ENCODE measurements at places on chromosomes 16 and 17.

DNA sequence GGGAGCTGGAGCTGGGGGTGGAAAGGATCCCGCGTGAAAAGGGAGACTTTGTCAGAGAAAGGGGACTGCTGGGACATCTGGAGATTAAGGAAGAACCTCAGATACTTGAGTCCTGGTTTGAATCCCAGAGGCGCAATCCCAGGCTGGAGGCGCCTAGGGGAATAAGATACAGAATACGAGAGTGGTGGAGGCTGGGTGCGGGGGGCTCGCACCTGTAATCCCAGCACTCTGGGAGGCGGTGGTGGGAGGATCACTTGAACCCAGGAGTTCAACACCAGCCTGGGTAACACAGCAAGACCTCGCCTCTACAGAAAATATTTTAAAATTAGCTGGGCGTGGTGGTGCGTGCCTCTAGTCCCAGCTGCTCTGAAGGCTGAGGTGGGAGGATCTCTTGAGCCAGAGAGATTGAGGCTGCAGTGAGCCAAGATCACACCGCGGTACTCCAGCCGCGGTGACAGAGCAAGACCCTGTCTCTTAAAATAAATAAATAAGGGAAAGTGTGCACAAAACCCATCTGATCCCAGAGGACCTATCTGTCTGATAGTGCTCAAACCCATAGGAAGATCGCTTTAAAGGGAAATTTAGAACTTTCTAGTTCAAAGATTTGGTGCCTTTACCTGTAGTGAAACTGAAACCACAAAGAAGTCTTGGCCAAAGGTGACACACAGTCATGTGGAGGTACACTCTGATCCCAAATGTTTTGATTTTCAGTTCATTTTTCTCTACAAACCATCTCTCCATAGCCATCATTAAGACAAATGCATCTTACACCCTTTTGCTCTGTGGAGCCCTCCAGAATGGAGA lies 617 bp upstream of the SCRN2 start:
- DNase-seq: no peak

DNA sequence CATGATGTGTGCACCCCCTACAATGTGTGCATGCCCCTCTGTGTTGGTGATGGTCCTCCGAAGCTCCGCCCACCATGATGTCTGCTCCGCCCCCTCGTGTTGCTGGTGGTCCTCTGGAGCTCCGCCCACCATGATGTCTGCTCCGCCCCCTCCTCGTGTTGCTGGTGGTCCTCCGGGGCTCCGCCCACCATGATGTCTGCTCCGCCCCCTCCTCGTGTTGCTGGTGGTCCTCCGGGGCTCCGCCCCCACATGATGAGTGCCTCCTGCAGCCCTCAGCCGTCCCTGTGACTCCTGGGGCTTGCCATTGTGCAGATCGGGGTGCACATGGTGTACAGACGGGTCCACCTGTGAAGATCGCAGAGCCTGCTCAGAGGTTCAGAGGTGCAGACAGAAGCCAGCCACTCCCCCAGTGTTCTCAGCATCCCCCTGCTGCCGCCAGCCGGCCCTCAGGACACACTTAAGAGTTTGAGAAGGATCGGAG lies 129.1 kb upstream of the CHMP6 start:
- DNase-seq: no peak

DNA sequence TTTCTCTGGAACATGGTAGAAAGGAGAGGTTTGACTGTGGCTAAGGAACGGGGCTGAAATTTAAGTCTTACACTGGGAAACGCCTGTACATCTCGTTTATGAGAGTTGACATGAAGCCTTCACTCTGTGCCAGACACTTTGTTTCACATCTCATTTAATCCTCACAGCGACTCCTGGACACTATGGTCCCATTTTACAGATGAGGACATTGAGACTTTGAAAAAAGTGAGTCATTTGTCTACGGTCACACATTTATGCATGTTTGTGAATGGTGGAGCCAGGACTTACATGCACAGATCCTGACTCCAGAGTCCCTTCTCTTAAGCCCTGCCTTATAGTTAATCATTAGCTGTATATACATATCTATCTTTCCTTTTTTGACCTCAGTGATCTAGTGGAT lies 318.4 kb upstream of the EEF2KMT start:
- DNase-seq: no peak

DNA sequence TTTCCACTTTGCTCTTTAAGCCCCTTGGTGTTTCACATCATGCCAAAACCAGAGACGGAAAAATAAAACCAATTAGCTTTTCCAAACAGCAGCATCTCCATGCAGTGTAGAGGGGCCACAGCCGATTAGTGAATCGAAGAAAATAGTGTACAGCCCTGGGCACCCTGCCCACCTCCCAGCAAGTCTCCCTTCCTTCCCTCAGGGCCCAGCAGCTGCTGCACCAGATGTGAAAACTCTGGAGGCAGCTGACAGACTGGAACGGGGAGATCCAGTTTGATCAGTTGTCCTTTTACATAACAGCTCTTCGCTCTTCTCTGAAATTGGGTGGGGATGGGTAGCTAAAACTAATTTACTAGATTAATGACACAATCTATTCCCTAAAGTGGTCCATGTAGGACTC lies 19.3 kb downstream of the TMEM11 start:
- DNase-seq: no peak

- DNase-seq: peak; percentile 70
Measured at GRCh38 chr17:10737168-10737622, 7.4 kb upstream of the TMEM220 start.

- DNase-seq: peak; percentile 30
Measured at GRCh38 chr17:17077861-17078732, 35.8 kb downstream of the MPRIP start.

DNA sequence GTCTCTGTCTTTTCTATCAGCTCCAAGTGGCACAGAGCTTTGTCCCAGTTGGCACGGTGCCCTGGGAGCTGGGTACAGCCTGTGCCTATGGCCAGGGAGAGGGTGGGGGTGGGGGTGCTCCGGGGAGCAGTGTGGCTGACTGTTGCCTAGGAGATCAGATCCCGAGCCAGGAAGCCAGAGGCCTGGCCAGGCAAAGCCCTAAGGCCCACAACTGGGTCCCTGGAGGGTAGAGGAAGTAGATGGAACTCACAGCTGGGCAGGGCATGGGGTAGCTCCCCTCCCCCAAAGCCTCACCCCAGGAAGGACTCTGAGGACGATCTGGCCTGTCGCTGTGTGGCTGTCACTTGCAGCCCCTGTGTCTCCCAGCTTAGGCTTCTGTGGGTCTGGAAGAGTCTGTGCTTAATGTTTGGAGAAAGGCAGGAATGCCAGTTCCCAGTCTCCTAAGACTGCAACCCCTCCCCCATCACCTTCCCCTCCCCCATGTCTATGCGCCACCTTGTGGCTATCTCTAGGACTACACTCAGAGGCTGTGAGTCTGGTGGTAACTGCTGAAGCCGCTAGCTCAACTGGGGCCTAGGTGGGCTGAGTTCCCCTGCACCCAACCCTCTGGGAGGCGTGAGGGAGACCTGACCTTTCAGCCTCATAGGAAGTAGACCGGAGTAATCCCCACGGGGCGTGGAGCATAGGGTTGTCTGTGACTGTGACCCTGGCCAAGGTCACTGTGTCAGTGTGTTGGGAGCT lies 12.6 kb downstream of the THRA start:
- DNase-seq: peak; percentile 87

GRCh38 chr16:62249069-62249468 lies 212.8 kb upstream of the CDH8 start:
- DNase-seq: no peak

- no peak for DNase-seq
Measured at GRCh38 chr17:13835151-13835550, 233.4 kb upstream of the HS3ST3A1 start.

- DNase-seq: no peak
Measured at GRCh38 chr16:17327664-17328335, 143.0 kb downstream of the XYLT1 start.

GRCh38 chr16:12020009-12020408 lies 43.5 kb downstream of the SNX29 start:
- no peak for DNase-seq

- DNase-seq: peak; percentile 23
Measured at GRCh38 chr16:67723151-67723910, 4.2 kb upstream of the GFOD2 start.

GRCh38 chr17:10739386-10739785 lies 9.6 kb upstream of the TMEM220 start:
- DNase-seq: no peak

DNA sequence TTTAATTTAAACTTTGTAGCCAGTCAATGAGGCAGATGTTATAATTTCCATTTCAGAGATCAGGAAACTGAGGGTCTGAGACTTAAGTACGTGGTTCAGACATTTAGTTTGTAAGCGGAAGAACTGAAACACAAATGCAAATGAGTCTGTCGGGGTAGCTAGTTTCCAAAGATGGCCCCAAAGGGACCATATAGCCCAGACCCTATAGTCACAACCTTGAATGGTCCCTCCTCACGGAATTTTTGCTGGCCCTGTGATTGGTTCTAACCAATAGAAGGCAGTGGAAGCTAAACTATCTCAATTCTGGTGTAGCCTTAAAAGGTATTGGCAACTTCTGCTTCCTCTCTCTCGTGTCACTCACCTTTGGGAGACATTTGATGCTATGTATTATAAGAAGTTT lies 7.5 kb upstream of the BCO1 start:
- DNase-seq: no peak

DNA sequence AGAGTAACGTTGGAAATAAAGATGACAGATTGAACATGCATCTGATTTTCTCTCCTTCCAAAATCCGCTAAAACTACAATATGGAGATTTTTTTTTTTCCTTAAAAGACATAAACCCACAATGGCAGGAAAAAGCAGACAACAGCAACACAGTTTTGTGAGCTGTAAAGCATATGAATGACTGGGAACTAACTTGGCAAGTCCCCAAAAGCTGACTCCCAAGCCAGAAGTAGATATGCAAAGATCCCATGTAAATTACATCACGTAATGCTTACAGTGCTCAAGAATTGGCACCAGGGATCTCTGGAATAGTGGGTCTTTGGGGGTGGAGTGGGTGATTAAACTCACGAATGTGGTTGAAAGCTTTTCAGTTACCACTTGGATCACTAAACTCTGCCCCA lies 106.6 kb downstream of the ELAC2 start:
- DNase-seq: no peak

DNA sequence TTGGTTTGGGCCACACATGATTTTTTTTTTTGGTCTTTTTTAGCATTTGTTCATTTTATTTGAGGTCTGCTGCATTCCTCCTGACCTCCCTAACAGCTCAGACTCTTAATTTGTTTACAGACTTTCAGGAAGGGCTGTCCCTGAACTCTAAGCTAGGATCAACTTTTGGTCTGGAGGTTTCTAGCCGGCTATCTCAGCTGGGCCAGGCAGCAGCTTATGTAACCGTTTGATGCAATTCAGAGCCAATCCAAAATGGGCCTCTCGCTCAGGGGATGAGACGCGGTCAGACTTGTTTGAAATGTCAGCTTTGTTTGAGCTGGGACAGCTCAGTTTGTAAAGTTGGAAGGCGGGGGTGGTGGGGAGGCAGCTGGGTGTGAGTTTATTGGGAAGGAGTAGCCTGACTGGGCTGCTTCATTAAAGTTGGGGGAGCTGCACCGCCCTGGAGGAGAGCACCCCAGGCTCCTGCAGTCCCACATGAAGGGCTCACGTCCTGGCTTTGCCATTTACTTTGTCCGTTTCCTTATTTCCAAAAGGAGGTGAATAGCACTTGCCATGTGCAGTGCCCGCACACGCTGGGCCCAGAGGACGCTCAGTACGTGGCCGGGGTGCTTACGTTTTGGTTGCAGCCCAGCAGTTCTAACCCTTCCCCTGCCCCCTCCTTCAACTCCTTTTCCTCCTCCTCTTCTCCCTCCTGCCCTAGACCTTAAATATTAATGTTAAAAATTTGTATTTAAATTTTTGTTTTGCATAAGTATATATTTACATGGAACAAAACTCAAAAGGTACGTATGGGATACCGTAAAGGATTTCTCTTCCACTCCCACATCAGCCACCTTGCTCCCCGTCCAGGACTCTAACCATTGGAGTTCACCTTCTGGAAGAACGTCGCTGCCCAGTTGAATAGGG lies 121.2 kb downstream of the SNX29 start:
- DNase-seq: peak; percentile 50

GRCh38 chr17:49729069-49729468 lies 21.3 kb upstream of the SLC35B1 start:
- DNase-seq: no peak

DNA sequence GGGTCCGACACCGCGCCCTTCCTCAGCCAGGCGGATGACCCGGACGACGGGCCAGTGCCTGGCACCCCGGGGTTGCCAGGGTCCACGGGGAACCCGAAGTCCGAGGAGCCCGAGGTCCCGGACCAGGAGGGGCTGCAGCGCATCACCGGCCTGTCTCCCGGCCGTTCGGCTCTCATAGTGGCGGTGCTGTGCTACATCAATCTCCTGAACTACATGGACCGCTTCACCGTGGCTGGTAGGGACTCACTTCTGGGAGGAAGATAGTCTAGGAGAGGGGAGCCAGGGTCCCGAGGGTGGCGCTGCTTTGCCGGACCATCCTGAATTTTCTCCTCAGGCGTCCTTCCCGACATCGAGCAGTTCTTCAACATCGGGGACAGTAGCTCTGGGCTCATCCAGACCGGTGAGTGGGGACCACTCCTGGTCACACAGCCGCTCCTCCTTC lies 601 bp downstream of the SPNS1 start:
- DNase-seq: no peak

DNA sequence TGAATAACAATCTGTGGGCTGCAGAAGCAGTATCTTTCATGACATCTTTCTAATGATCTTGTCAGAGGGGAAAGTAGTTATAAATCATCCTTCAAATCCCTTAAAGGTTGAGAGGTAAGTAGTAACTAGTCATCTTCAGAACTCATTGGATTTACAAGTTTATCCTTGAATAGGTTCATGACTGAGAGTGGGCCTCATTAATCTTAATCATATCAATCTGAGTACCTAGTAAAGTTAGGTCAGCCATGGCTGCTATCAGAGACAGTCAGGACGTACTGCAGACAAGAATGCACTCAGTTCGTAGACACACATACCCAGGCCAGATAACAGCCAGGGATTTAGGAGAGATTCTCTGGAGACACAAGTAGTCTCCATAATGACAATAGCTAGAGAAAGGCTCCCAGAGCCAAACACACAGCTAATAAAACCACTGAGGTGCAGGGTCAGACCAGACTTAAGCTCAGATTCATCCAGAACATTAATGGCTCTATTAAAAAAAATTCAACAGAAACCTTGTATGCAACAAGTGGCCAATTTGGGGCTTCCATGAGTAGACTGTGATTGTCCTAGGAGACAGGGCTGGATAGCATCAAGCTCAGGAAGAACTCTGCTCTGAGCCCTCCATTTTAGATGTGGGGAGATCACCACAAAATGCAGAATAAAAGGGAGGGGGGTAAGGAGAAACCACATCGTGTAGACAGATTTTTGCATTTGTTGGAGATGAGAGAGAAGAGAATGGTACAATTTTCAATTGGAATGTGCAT lies 65.8 kb downstream of the TBX4 start:
- DNase-seq: peak; percentile 40

DNA sequence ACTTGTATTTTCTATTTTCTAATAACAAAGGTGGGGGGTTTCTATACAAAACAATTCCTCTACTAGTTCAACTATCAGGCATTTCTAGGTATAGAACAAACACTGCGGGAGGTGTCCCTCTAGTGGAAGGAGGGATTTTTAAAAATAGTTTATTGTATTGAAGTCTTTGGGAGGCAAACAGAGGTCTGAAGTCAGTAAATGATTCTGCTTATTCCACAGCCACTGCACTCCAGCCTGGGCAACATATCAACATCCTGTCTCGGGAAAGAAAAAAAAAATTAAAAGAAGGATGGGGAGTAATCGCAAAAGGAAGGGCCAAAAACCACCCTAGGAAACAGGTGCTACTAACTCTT lies 648 bp upstream of the ERCC4 start:
- no peak for DNase-seq
